ENCODE measurements at places on chromosomes 1 and 21. TPM values are rescaled to one million over a fixed set of nuclear protein-coding genes. Genes with fewer than 3 reads are reported as not detected.

DNA sequence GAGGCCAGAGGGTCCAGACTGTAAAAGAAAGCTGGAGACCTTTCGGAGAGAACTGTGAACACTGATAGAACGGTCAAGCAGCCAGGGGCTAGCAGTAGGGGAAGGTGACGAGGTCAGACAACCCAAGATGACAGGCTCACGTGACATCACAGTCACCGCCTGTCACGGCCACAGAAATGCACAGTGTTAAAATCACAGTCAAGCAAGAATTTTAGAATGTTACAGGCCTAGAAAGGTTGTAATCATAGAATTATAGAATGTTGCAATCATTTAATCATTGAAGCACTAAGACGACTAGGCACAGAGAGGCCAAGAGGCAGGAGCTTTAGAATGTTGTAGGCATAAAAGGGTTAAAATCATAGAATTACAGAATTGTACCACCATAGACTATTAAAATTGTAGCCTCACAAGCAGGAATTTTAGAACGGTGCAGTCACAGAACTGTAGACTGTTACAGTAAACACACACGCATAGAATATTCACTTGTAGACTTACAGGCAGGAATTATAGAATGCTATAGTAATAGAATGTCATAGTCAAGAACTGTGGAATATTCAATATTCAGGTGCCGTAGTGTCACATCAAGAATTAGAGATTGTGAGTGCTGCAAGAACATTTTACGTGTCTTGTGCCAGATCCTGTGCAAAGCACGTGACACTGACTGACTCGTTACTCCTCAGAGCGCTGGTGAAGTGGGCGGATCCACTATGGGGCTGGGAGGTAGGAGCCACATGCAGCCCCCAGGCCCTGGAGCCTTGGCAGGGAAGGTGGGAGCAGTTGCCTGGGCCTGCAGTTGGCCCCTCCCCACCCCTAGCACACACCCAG lies 118.1 kb downstream of the EPHB2 start:
- DNase-seq = no peak

- no peak for DNase-seq
These were observed 16.6 kb downstream of the GPATCH2 start for GRCh38 chr1:217614200-217614712.

- no peak for DNase-seq
These were observed 325.1 kb upstream of the GREM2 start for GRCh38 chr1:240936911-240937668.

DNA sequence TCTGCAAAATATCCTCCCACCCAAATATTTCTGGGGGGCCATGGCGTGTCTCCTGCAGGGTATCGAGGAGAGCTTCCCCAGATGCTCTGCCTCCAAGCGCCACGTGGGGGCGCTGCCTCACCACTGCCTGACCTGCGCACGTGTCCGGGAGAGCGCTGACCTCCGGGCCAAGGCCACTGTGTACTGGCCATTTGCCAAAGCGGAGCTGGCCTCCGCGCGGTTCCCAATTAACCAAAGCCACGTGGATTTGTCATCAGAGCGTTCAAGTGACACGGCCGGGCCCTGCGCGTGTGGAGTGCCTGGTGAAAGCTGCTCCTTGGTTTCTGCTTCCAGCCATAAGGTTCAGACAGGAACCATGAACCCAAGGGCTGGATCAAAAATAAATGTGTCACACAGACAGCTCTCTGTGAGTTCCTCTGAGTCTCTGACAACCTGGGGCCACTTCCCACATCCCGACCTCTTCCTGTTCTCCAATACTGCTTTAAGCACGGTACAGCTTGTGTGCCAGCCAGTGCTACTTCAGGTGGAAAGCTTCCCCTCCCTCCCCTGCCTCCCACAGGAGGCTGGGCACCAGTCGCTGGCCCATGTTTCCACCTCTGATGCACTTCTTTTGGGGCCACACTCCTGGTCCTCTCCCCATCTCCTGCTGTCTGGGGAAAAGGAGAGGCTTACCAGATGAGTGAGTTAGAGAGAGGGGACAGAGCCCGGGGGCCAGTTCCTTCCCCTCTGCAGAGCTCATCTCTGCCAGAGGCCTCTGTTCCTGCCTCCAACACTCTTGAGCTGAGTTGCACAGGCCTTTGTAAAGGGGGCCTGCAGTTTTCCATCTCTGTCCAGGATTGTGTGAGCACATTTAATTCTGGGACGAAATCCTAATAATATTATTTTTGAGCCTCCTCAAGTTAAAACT lies 26.1 kb downstream of the ZP4 start:
- no peak for DNase-seq

- DNase-seq = no peak
These were observed 90.0 kb downstream of the URB2 start for GRCh38 chr1:229716069-229716468.

GRCh38 chr1:87331365-87332241 lies 2.9 kb downstream of the LMO4 start:
- no peak for DNase-seq

GRCh38 chr1:203649999-203650836 lies 23.6 kb downstream of the ATP2B4 start:
- no peak for DNase-seq

GRCh38 chr21:17494051-17494450 lies 18.8 kb upstream of the CXADR start:
- no peak for DNase-seq

DNA sequence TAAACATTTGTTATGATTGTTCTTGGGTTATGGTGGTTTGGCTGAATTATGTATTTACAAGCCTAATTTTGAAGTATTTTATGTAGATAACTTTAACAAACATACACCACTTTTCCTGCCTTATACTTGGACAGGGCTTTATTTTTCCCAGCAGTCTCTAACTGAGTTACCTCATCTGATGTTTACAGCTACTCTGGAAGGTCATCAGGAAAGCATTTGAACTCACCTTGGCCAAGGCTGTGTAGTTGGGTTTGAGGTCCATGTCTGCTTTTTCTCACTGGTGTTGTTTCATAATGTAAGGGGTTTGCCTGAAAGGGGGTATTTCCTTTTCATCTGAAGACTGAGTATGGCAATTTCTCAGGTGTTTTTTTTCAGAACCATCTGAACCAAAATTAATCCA lies 193.5 kb downstream of the RWDD3 start:
- no peak for DNase-seq

GRCh38 chr1:113617438-113618141 lies 141.7 kb downstream of the PHTF1 start:
- no peak for DNase-seq

NCAM2 gene
- 20.1 TPM for total RNA-seq

DNA sequence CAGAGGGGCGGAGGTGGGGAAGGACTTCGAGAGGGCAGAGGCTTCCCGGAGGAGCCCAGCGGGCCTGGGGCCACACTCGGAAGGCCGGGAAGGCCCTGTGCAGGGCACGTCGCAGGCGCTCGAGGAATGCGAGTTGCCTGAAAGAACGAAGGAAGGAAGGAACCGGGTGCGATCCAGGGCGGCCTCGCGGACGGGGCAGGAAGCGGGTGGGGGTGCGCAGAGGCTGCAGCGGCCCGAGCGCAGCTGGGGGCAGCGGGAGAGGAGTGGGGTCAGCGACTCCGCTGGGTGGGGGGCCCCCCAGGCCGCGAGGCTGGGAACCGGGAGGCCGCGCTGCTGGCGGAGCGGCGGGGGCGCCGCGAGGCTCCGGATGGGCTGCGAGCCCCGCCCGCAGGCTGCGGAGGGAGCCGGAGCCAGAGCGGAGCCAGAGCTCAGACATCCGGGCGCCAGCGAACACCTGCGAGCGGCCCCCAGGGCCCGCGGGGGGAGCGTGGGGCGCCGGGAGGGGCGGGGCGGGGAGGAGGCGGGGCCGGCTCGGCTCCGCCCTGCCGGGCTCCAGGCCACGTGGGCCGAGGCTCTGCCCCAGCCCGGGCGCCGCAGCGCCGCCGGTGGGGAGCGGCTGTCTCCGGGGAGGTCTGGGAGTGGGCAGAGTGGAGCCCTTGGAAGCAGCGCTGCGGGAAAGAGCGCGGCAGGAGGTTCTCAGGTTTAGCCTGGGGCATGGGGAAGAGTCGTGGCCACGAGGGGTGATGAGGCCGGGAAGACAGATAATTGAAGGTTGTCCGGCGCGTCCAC lies 4.6 kb downstream of the ID3 start:
- no peak for DNase-seq

DNA sequence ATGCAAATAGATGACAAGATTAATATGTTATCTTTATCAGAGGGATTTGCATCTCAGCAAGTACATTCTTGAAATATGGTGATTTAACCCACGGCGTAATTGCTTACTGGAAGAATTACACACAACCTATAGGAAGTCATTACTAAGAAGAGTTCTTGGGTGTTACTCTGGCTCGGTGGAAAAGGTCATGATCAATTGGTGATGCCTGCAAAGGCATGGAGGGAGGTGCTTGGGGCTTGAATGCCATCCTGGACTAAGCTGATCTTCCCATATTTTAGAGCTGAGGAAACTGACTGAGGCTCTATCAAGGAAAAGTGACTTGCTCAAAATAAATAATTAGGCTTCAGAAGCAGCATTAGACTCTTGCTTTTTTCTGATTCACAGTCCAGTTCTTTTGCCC lies 137.5 kb upstream of the JUN start:
- no peak for DNase-seq

- DNase-seq = no peak
These were observed 1.6 kb downstream of the TRAF5 start for GRCh38 chr1:211328084-211328694.

- DNase-seq = no peak
These were observed 67.7 kb downstream of the SSBP3 start for GRCh38 chr1:54338464-54338863.

ADORA3 gene
- total RNA-seq = 1.6 TPM

ALPL gene
- total RNA-seq = 1.5 TPM

DNA sequence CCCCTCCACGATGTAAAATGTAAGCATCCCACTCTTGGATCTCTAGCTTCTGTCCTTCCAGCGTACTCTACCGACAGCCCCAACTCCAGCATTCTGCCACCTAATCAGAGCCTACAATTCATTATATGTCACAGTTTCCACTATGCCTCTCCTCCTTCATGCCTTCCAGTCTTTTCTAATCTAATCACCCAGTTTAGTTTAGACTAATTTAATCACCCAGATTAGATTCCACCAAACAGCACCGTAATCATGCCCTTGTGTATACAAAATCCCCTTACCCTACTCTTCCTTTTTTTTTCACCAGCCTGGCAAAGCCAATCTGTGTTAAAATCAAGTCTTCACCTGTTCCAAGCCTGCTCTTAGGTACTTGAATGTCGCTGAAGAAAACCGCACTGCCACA lies 49.8 kb upstream of the KANK4 start:
- DNase-seq = no peak
